ENCODE measurements at places on chromosomes 3 and 15. TPM values are rescaled to one million over a fixed set of nuclear protein-coding genes. Genes with fewer than 3 reads are reported as not detected.

PRR20G gene
- total RNA-seq: not detected

CYP19A1 gene
- 0.28 TPM for total RNA-seq

SNX22 gene
- total RNA-seq: 2.0 TPM

ROPN1 gene
- total RNA-seq: not detected

TEX55 gene
- total RNA-seq: not detected

KCNH8 gene
- 0.51 TPM for total RNA-seq

ASB14 gene
- not detected for total RNA-seq

SAMMSON gene
- total RNA-seq: not detected

KNG1 gene
- total RNA-seq: not detected

ILDR1 gene
- 6.3 TPM for total RNA-seq

FBXL22 gene
- 0.92 TPM for total RNA-seq

CLEC3B gene
- total RNA-seq: 8.2 TPM

TBC1D23 gene
- total RNA-seq: 31.3 TPM

CCRL2 gene
- 0.97 TPM for total RNA-seq

TJP1 gene
- 38.1 TPM for total RNA-seq

ADCY5 gene
- total RNA-seq: 6.0 TPM

NOP10 gene
- 53.6 TPM for total RNA-seq

NR1I2 gene
- total RNA-seq: 0.22 TPM

DAZL gene
- total RNA-seq: not detected

LDHAL6B gene
- total RNA-seq: not detected

SMCO1 gene
- total RNA-seq: not detected

UBA7 gene
- 17.7 TPM for total RNA-seq

CDV3 gene
- 68.4 TPM for total RNA-seq

LMOD3 gene
- not detected for total RNA-seq

IL16 gene
- total RNA-seq: 3.3 TPM

GABRR3 gene
- not detected for total RNA-seq

CLDN16 gene
- 0.12 TPM for total RNA-seq

GLDN gene
- 0.67 TPM for total RNA-seq

ITPKA gene
- total RNA-seq: 0.87 TPM

GP9 gene
- not detected for total RNA-seq

UCN2 gene
- not detected for total RNA-seq

GRK7 gene
- not detected for total RNA-seq

SHC4 gene
- total RNA-seq: not detected

ATP8B4 gene
- 5.3 TPM for total RNA-seq

ZNF774 gene
- total RNA-seq: 4.1 TPM
